ENCODE measurements at places on chromosomes 5 and 9.

DNA sequence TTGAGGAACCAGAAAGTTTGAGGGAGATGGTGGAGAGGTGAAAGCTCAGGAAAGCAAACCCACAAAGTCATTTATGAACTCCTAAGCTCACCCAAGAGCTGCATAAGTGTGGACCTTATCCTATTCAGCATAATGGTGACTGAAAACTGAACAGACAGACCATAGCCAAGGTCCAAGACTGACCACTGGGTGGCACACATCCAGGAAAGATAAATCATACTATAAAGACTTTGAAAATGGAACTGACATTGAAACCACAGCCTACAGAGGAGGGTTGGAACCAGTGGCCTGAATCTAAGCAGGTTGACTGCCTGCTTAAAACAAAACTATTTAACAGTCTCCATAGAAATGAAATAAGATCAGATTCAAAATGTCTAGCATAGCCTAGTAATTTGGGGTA is 121.0 kb upstream of the RGS7BP start:
- DNase-seq, result peak; percentile 55

- peak; percentile 14 for DNase-seq
Measured at GRCh38 chr5:15023846-15024245, 152.3 kb upstream of the ANKH start.

- DNase-seq, result no peak
Measured at GRCh38 chr9:73617586-73617985, 465.9 kb downstream of the ANXA1 start.

- peak; percentile 42 for DNase-seq
Measured at GRCh38 chr5:79774171-79774854, 84.7 kb downstream of the CMYA5 start.

GRCh38 chr5:168348084-168348414 is 56.6 kb downstream of the WWC1 start:
- DNase-seq, result no peak

DNA sequence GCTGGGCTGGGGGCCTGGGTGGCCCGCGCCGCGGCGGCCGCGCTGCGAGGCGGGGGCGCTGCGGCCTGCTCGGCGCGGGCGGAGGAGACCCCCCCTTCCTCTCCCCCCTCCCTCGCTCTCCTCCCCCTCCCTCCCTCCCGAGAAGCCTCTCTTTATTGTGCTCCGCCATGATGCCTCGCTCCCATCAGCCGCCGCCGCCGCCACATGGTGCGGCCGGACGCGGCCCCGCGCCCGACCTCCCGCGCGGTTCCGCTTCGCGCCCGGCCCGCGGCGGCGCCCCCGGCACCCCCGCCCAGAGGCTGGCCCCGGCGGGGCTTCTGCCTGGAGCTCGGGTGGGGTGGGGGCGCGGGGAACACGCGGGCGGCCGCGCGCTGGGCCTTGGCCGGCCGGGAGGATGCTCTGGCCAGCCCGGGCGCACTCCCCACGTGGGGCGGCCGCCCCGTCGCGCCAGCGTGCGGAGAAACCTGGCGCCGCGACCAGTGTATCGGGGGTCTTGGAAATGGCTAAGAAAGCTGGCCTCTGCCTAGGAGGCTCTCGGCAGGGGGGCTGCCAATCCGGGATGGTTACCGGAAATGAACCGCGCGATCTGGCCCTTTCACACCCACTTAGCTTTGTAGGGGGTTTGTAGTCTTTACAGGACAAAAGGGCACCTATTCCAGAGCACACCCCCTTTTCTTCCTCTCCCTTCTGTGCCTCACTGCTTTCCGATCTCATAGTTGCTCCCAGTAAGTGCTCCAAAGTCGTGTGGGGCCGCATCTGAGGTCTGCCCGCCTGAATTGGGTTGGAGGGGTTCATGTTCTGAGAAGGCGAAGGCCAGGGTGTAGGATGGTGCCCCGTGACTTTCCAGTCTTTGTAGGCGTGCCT is 1.0 kb downstream of the SET start:
- peak; percentile 61 for DNase-seq

DNA sequence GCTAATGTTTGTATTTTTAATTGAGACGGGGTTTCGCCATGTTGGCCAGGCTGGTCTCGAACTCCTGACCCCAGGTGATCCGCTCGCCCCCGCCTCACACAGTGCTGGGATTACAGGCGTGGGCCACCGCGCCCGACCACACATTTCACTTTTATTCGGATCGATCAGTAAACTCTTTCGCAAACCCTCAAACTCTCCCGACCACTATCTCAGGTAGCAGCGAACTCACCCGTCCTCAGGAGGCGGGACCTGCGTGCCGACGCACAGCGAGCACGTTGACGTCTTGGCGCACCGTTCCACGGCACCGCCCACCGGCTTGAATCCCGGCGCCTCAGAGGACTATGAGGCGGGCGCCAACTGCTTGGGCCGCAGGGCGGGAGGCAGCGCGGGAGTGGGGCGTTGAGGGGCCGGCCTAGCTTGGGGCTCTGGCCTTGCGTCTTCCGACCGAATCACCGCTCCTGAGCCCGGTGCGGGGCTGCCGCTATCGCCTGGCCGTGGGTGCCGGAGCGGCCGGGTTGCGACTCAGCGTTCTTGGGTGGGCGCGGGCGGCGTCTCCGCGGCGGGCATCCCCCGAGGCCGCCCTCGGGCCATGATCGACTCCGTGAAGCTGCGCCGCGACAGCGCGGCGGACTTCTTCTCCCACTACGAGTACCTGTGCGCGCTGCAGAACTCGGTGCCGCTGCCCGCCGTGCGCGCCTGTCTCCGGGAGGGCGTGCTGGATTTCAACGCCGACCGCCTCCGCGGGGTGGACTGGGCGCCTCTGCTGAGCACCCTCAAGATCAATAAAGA is at the start of gene CEP78:
Gene CEP78, plus strand, starts transcription at position 314 of the 789 bp plus-strand sequence. Its CDS starts 276 bp downstream, at position 590.
- peak; percentile 93 for DNase-seq

DNA sequence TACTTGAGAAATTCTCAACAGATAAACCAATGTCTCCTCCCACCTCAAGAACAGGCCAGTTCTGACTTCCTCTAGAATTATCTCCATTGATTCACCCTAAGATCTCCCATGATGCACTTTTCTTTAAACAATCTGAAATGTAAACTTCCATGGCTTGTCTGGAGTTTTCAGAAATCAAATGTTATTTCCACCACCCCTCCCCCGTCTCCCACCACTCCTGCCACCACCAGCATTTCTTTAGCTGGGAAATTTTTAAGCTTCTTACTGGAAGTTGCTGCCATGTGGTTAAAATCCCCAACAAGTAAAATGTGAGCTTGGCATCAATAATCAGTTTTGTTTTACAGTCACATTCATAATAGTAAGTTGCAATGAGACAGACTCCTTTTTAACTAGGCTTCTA is 32.8 kb upstream of the BASP1 start:
- DNase-seq, result peak; percentile 65

GRCh38 chr5:109863752-109864151 is 174.0 kb downstream of the MAN2A1 start:
- peak; percentile 19 for DNase-seq

GRCh38 chr5:145921211-145921610 is 15.2 kb upstream of the SH3RF2 start:
- peak; percentile 46 for DNase-seq

All from EH (cell line).